ENCODE measurements at places on chromosomes 4 and X.

- DNase-seq = no peak
Measured at GRCh38 chr4:72767618-72768302, 198.7 kb upstream of the ADAMTS3 start.

DNA sequence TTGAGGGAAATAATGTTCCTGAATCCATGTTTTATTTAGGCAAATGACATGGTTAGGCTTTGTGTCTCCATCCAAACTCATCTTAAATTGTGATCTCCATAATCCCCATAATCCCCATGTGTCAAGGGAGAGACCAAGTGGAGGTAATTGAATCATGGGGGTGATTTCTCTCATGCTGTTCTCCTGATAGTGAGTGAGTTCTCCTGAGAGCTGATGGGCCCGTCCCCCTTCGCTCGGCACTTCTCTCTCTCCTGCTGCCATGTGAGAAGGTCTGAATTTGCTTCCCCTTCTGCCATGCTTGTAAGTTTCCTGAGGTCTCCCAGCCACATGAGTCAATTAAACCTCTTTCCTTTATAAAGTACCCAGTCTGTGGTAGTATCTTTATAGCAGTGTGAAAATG, 563.0 kb upstream of the NR3C2 start:
- no peak for DNase-seq

- no peak for DNase-seq
Measured at GRCh38 chr4:1031956-1032795, 20.8 kb downstream of the FGFRL1 start.

DNA sequence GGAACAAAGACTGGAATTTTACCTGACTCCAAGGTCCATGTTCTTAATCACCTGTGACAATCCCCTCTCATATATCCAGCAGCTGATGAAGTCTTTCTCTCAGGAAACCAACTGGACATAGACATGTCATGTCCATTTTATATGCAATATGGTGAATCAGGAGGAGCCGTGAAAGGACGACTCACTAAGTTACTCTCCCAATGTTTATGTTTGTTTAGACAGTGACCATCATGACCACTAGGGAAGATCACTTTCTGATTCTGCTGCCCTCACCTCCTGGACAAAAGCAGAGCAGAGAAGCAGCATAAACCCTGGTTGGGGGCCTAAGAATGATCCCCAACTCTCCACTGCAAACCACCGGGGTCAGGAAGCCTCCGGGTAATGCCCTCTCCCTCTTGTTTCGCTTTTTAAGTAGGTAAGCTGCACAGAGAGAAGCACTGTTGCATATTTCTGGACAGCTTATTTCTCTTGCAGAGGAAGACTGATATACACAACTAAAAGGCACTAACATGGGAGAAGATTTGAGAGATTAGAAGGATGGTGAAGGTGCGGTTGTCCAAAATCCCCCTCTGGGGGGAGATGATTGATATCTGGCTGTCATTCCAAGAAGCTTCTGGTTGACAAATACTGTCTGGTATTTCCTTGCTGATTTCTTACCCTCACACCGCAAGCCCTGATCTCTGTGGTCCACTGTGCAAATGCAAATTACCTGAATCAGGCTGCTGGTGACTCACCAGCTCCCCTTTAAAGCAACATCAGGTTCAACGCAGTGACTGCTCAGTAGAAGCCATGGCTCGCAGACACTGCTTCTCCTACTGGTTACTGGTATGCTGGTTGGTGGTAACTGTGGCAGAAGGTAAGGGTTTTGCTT, at the start of gene ODAPH:
ODAPH (plus strand) TSS at position 773 of the 871 bp plus-strand sequence; CDS start at position 790, 17 bp downstream.
- no peak for DNase-seq

DNA sequence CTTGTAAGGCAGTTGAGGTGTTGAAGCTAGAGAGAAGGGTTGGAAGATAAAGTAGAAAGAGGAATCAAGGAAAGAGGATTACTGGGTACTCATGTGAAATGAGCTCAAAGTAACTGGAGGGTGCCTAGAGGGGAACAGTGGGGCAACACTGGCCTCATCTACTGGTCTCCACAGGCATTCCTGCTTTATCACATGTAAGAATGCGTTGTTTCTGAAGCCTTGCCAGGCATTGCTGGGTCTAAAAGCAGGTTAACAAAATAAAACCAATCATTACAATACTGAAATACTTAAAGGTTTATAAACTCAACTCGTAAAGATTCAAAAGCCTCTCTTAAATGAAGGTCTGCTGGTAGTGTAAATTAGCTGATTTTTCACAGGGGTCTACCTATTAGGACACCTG, 96.0 kb downstream of the FANCB start:
- DNase-seq = no peak

- DNase-seq = no peak
Measured at GRCh38 chrX:134174273-134174660, 62.7 kb upstream of the CCDC160 start.

- DNase-seq = no peak
Measured at GRCh38 chrX:154351183-154352011, 23.0 kb downstream of the FLNA start.

DNA sequence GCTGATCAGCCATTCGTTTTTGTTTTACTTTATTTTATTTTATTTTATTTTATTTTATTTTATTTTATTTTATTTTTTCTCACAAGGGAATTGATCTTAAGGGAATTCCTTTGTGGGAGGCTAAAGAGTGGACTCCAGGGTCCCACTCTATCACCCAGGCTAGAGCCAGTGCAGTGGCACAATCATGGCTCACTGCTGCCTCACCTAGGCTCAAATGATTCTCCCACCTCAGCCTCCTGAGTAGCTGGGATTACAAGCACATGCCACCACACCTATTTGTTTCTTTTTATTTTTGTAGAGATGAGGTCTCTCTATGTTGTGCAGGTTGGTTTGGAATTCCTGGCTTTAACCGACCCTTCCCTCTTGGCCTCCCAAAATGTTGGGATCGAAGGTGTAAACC, 17.5 kb upstream of the PABPC4L start:
- DNase-seq = no peak

- no peak for DNase-seq
Measured at GRCh38 chrX:111634823-111635729, 45.9 kb upstream of the ALG13 start.

GRCh38 chrX:1261285-1261684, 7.3 kb upstream of the CSF2RA start:
- DNase-seq = no peak

- DNase-seq = no peak
Measured at GRCh38 chrX:102840871-102841705, 96.0 kb upstream of the RAB40AL start.

- DNase-seq = no peak
Measured at GRCh38 chr4:48178931-48179330, 44.9 kb upstream of the TXK start.

GRCh38 chrX:39809331-39809730, 288.4 kb downstream of the BCOR start:
- no peak for DNase-seq

DNA sequence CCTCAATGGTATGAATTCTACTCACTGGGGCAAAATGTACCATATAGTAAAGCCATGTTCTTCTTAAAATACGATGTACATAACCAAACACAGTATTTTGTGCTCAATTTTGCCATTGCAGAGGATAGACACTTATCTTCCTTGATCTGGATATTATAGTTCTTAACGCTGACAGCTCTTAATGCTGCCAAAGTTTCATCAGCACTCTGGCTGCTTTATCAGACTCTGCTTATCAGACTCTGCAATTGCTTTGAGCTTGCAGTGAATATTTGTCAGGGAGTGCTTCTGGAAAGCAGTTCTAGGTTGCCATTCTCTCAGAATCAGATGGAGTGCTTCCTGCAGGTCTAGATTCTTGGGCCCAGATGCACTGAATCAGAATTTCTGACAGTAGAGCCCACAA, 863.1 kb downstream of the CCSER1 start:
- DNase-seq = no peak

GRCh38 chrX:104137496-104137895, 19.3 kb downstream of the SLC25A53 start:
- no peak for DNase-seq

GRCh38 chr4:5609306-5610007, 98.9 kb downstream of the EVC2 start:
- no peak for DNase-seq

DNA sequence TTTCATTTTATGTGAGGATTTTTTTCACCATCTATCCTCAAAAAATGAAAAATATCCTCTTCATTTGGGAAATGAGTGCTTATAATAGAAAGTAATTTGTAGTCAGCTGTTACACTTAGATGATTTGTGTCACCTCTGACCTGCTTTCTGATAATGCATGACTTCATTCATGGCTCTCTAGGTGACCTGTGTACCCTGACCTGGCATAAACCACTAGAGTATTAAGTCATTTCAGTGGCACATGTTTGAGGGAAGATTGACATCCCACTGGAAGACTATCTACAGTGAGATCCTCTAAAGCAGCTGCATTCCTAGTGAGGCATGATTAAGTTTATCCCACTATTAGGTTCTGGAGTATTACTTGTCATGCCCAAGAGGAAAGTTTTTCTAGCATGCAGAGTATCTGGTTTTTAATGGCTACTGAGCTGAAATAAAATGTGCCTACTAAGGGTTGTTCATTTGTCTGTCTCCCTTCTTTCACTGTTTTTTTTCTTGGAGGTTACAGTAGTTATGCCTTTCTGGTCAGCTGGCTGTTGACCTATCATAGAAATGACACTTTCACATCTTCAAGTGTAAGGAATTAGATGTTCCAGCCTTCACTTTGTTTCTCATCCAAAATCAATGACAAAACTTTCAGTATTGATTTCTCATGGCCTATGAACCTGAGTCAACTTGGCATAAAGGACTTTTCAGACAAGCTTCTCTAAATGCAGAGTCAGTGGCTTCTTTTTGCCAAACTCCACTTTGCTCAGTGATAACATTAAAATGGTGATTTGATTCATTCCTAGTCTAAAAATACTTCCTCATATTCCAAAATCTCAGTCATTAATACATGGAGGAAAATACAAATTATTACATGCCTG, 33.1 kb downstream of the TET2 start:
- DNase-seq = no peak

GRCh38 chr4:149699642-149700041, 116.0 kb downstream of the IQCM start:
- DNase-seq = no peak

DNA sequence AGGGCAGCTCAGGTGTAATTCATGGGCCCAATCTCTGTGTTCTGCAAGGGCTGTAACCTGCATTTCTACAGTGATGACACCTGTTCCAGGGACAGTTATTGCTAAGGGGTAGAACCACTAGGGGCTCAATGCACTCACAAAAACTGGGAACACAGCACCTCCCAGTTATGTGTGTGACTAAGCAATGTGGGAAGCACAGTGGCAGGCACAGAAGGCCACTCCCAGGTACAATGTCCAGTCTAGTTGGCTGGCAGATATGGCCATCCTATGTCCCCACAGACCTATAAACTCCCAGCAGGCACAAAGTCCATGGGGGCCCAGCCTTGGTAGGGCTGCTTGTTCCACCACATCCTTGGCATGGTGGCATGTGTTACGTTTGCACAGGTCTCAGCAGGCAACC, 25.7 kb downstream of the CXCL13 start:
- DNase-seq = no peak

GRCh38 chr4:101279377-101279871, 67.9 kb downstream of the PPP3CA start:
- DNase-seq = peak; percentile 33

GRCh38 chr4:11218692-11219091, 210.0 kb downstream of the HS3ST1 start:
- no peak for DNase-seq

- DNase-seq = no peak
Measured at GRCh38 chr4:184748251-184748652, 14.4 kb upstream of the CENPU start.

DNA sequence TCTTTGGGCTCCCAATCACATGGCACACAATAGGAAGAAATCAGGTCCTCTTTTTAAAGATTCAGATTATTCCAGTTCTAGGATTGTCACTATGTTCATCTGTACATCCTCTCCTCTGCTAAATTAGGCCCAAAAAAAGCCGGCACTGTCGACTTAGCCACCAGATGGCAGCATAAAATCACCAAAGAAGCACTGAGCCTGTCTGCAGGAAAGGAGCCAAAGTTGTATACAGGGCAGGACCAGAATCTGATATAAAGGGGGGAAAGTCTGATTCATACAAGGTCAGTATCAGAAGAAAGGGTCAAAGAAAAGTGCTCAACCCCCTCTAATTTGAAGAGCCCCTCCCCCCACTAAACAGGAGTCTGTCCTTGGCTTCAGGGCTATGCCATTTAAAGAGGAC, 292.5 kb downstream of the CHIC1 start:
- DNase-seq = peak; percentile 64

- DNase-seq = no peak
Measured at GRCh38 chr4:165877286-165877685, 4.2 kb downstream of the TLL1 start.

DNA sequence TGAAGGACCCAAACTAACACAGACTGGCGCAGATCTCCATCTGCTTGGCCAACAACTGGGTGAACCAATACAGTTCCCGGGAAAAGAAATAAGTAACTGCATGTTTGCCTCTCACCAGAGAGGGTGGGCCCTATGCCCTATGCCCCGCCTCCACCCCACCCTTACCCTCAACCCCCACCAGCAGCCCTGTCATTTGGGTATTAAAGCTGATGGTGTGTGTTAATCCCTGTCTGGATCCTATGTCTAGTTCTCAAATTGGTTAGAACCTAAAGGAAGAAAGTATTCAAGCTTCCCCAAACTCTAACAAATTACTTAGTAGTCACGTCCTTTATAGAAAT, 19.0 kb downstream of the SMPX start:
- no peak for DNase-seq

- no peak for DNase-seq
Measured at GRCh38 chr4:66741081-66741480, 804.2 kb downstream of the CENPC start.

DNA sequence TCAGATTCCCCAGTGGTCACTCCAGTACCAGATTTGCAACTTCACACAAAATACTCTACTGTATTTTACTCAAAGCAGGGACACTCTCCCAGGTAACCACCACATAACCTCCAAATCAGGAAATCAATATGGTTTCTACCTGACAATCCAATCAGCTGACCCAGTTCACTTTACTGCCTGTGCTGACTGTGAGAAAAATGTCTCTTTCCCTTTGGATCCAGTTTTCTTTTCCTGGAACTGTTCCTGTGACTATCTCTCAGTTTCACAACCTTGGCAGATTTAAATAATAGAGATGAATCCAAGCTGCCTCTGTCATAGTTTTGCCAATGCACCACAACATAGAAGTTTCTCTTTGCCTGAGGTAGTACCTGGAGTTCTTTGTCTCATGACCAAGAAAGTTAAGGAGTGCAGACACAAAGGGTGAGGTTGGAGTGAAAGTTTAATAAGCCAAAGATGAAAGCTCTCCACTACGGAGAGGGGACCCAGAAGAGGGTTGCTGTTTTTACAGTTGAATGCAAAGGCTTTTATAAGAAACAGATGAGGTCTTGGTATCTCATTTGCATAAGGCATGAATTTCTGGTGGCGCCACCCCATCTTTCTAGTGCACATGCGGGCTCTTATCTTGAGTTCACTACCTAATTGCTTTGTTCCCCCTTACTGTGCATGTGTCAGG, 29.7 kb upstream of the IL9R start:
- no peak for DNase-seq

GRCh38 chr4:159150821-159151390, 48.0 kb downstream of the RAPGEF2 start:
- DNase-seq = no peak
